ENCODE measurements at places on chromosomes 12 and 14.
A peak's percentile ranks its signal among the peaks of the same experiment; 100 is the strongest.

DNA sequence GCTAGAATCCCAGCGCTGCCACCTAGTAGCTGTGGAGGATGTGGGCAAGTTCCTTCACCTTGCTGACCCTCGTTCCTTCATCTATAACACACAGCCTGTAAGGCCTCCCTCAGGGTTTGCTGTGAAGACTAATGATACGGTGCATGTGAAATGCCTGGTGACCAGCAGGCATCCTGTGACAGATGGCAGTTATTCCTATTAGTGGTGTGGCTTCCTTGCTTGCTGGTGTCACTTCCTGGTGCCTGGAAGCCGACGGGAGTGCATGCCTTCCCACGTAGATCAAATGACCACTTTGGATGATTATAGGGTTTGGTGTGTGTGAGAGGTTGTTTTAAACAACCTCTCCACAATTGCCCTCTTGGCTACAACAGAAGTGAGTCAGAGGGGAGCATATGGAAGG is 894.9 kb downstream of the VRK1 start:
- no peak for DNase-seq

- DNase-seq = no peak
Observed at GRCh38 chr14:44669496-44669895, 162.4 kb upstream of the FSCB start.

DNA sequence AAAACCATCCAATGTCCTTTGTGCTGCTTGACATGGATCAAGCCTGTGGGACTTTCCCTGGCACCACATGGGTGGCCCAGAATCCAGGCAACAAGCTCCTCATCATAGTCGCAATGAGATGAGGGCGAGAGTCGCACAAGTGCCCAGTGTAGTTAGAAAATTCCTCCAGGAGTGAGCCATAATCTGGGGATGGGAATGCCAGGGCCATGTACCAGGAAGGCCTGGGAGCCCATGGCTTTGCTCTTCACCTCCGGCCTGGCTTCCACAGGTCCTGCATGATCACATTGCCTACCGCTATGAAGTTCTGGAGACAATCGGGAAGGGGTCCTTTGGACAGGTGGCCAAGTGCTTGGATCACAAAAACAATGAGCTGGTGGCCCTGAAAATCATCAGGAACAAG is 33.9 kb downstream of the DYRK4 start:
- no peak for DNase-seq

DNA sequence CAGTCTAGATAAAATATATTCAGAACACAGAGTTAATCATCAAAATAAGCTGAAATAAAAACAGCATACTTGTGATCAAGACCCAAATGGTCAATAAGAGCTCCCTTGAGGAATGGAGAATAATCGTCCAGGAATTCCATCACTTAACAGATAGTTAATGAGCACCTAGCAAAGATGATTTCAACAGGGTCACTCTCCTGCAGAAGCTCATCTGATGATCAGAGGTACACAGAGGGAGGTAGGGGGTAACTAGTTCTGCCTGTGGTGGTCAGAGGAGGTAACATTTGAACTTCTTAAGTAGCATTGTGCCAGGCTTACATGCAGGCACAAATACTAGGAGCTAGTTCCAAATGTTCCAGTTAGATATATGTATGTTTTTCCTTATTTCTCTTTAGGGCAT is 9.5 kb downstream of the MED13L start:
- no peak for DNase-seq

GRCh38 chr14:49865431-49865859 is 12.9 kb upstream of the NEMF start:
- DNase-seq = peak; percentile 74

DNA sequence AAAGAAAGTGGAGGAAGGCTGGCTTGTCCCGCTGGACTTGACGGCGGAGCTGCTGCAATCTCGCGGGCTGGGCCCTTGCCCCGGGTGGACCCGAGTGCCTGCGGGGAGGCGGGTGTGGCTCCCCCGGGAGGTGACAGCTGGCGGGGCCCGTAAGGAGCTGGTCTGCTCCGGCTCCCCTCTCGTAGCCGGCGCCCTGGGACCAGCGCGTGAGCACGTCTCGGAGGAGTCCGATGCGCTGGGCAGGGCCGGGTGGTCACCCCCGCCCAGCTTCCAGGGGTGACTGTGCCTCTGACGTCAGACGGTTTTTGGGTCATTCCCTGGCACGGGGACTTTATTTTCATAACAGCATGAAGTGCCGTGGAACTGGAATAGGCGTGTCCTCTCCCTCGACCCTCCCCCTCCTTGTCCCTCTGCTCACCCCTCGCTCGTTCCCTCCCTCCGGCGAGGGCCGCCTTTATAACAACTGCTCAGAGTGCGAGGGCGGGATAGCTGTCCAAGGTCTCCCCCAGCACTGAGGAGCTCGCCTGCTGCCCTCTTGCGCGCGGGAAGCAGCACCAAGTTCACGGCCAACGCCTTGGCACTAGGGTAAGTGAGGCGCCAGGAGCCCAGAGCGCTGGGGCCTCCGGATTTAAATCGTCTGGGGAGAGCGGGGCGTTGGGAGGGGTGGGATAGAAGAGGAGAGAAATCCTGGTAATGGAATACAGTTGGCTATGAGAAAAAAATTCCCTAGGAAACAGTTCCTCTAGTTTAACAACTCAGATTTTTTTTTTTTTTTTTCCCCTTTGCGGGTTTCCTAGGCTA is at the start of gene GPRC5A:
Gene GPRC5A, plus strand, starts transcription at position 483 of the 801 bp plus-strand sequence. CDS start 16,688 bp downstream, outside the sequence.
- no peak for DNase-seq

GRCh38 chr12:107283652-107284051 is 190.3 kb upstream of the CRY1 start:
- DNase-seq = no peak

DNA sequence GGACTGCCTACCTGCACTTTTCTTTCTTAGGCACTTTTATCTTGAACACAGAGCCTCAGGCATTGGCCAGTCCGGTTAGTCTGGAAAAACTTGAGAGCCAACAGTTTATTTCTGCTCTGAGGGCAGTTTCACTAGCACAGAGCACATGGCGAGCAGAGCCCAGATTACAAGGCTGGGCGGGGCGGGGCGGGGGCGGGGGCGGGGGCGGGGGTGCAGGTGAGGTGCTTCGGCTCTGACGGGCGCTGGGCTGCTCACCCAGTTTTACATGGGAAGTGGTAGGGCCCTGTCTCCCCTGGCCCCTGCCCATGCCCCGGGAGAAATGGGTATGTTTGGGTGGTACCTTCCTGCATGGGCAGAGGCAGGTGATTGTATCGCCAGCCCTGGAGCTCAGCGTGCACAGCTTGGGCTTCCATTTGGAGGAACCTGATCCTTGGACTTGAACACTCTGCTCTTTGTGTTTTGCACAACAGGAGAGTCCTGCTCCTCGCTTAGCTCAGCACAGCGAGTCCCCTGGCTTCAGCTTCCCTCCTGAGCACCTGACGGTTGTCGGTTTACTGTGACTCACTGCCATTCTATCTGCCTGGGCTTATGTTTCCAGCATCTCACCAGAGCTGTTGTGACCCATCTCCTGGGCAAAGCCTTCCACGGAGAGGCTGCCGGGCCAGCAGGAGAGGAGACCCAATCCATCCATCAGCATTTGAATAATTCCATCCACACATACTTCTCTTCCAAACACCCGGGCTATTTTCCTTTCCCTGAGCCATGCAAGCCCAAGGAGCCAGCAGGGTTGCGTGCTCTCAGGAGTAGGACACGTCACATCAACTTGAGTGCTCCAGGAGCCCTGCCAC is 108.5 kb downstream of the ARF6 start:
- peak; percentile 20 for DNase-seq

DNA sequence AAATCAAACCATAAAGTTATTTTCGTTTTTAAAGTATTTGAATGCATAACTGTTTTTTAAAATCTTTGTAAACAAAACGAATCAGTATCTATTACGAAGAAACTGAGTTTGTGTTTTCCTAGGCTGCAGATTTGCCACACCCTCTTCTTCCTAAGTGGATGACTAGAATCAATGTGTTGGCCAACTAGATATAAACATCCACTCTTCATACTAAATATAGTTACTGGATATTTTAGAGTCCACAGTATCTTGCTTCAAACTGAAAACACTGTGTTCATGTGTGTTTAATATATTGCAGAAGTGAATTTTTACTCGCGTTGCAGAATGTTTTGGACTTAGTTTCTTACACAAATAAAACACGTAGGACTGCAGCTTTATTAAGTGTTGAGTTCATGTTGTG is 63.2 kb downstream of the KLHL28 start:
- no peak for DNase-seq

DNA sequence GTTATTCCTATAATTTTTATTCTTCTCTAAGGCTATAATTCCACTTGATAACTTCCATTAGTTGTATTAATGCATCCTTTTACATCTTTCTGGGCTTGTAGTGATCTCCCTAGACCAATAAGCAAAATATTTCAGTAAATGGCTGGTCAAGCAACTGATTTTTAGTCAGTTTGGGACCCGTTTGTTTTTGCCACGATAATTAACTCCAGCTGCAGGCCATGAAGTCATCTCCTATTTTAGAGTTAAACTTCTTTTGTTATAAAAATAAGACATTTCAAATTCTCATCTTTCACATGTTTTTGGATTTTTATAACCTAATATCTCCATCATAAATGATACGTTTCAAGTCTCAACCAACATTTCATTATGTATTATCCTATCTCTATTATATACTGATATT is 49.4 kb downstream of the MAGOHB start:
- no peak for DNase-seq

DNA sequence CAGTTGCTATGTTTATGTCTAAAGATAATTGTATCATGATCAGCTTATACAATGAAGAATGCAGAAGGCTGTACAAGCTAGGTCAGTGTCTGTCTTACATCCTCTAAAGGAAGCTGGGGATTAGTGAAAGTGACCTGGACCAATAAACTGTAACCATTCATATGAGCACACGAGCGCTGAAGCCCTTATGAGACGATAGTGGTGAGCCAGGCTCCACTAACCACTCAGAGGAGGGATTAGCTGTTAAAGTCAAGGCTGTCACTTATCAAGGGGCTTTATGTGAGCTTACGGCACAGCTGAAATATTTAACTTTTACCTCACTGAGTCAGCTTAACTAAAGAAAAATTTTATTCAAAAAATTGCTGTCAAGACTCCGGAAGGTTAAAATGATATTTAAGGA is 30.3 kb downstream of the NDUFA12 start:
- no peak for DNase-seq

DNA sequence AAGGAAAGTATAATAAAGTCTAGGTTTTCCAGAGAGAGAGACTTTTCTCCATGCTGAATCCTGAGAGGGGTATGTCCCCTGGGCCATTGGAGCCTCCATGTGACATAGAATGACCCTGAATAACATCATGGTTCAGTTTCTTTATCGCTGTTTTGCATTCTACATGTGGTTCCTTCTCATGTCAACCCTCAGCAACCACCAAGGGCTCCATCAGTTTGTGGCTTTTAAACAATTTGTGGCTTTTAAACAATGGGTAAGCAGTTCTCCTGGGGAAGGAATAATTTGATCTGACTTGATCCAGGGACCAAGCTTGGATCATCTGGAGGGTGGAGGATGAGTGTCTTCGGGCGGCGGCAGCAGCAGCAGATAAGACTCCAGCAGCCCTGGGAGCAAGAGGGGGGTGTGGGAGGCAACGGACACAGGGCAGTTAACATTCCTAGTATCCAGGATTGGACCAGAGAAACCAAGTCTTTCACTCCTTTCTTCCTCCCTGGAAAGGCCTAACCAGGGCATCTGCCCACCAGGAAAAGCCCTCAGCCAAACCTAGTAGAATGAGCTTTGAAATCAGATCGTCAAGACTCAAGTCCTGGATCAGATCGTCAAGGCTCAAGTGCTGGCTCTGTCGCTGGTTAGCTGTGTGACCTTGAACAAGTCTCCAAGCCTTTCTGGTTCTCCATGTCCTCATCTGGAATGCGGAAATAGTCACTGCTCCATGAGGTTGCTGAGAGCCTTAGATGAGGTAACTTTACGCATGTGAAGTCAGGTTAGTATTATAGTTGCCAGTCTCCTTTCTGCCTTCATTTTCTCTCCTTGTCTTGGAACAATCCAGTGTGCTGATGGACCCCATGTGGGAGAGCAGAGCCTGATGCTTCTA is 27.8 kb upstream of the FAM222A start:
- no peak for DNase-seq

DNA sequence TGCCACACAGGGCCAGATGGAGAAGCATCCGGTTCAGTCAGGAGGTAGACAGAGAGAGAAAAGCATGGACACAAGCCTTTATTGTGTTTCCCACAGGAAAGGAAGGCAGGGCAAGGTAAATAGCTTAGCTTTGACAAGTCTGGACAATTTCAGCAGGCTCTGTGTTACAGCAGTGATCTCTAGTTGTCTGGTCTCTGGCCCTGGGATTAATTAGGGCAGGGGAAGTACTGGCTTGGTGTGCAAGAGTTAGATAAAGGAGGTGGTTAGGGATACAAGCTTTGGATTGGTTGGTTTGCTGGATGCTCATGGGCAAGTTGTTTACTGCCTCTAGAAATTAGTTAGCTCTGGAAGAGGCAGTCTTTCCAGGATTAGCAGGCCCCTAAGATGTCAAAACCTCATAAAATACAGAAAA is 15.1 kb upstream of the NGDN start:
- DNase-seq = no peak

- no peak for DNase-seq
Observed at GRCh38 chr12:52801773-52802172, 5.9 kb upstream of the KRT3 start.

GRCh38 chr12:56633468-56634241 is 3.5 kb upstream of the BAZ2A start:
- no peak for DNase-seq

- DNase-seq = no peak
Observed at GRCh38 chr12:24416423-24417109, 467.1 kb upstream of the SOX5 start.

DNA sequence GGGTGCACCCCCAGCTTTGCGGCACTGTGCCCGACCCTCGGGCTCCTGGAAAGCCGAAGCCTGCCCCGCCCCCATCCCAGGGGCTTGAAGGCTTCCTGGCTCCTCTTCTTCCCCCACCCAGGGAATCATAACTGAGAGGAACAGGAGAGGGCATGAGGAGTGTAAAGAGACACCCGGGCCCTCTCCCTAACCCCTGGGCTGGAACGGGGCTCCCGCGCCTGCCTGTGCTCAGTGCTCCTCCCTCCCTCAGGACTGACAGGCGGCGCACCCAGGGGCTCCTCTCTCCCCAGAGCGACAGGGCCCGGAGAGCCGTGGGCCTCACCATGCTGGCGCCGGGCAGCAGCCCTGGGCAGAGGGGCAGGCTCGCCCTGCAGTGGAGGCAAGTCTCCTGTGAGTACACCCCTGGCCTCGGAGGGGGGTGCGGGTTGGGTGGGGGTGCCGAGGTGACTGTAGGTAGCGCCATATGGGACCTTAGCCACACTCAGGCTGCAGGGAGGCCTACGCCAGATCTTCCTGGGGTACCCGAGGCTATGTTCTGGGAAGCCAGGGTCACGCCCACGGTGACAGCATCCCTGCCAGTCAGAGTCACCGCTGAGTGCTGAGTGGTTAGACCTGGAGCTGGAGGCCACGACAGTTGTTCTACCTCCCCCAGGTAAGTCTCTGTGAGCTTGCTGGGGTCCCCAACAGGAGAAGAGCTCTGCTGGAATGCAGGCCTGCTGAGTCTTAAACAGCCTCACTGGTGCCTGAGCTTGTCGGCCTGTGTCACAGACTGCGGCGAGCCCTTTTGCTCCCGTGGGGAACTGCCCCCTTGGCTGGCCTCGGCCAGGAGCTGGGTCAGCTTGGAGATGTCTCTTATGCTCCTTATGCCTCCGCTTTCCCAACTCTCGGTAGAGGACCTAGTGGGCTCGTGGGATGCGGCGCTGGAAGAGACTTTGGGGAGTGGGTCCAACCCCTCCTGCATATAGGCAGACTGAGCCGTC is 7.8 kb downstream of the LRTM2 start:
- DNase-seq = no peak

Measured in activated CD4-positive, CD25-positive, alpha-beta regulatory T cell (primary cell).